ENCODE measurements at places on chromosomes 3 and 15. TPM values are rescaled to one million over a fixed set of nuclear protein-coding genes. Genes with fewer than 3 reads are reported as not detected.

The SAXO2 gene
- 0.58 TPM for polyA plus RNA-seq

The APPL1 gene
- 27.4 TPM for polyA plus RNA-seq

The TLR9 gene
- polyA plus RNA-seq, result not detected

- no peaks in the 10 kb centered on the region for H3K27me3 ChIP-seq
- no peaks in the 10 kb centered on the region for H3K36me3 ChIP-seq
- H3K27ac ChIP-seq, result no peak overlapping the region
Observed at GRCh38 chr3:175149675-175150074, 290.5 kb downstream of the NAALADL2 start.

GRCh38 chr15:42159381-42160015 is 3.1 kb upstream of the PLA2G4F start:
- no peak overlapping the region for H3K27ac ChIP-seq
- no peak for DNase-seq
- H3K4me3 ChIP-seq, result no peak overlapping the region
- peaks cover 2% of the 10 kb centered on the region for H3K4me1 ChIP-seq

DNA sequence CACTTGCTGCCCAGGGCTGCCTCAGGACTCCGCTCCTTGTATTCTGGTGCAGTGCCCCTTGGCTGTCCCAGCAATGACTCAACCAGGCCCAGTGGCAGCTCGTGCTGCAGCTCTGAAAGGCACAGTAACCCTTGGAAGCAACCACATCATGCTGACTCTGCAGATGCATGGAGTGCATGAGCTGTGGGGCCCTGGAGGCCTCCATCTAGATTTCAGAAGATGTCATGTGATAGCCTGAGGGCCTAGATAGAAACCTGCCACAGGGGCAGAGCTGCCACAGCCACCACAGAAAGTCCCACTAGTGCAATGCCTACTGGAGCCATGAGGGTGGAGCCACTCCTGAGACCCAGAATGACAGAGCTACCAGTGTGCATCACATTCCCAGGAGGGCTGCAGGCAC is 117.1 kb upstream of the SMAD3 start:
- no peaks in the 10 kb centered on the region for H3K27me3 ChIP-seq
- no peak overlapping the region for H3K4me3 ChIP-seq
- H3K27ac ChIP-seq, result no peak overlapping the region
- peak; percentile 63 for DNase-seq

DNA sequence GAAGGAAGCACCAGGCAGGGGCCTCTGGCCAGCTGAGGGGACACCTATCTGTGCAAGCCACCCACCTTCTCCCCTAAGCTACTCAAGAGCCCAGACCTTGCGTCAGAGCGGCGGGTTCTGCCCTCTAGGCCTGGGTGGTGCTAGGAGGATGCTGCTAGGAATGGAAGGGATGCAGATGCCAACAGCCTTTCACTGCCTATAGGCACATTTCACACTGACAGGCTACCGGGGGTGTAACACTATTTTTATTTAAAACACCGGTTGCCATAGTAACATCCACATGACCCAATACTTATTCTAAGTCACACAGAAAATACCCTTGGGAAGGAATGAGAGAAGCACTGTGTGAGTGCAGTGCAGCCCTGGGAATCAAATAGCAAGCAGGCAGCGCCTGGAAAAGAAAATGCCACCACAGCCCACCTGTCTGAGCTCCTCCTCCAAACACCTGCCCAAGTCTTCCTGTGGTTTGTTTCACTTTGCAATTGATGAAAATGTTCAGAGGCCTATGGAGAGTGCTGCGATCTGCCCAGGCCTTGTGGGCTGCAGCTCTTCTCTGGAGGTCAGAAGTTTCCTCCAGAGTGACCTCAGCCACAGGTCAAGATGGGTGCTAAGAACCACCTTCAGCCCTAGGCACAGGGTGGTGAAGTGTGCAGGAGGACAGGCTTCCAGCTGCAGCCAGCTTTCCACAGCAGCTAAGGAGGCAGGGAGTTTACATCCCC is 113.5 kb upstream of the TOPAZ1 start:
- H3K27me3 ChIP-seq, result no peaks in the 10 kb centered on the region
- no peaks in the 10 kb centered on the region for H3K36me3 ChIP-seq
- no peaks in the 10 kb centered on the region for H3K4me1 ChIP-seq
- H3K27ac ChIP-seq, result no peak overlapping the region
- DNase-seq, result no peak

DNA sequence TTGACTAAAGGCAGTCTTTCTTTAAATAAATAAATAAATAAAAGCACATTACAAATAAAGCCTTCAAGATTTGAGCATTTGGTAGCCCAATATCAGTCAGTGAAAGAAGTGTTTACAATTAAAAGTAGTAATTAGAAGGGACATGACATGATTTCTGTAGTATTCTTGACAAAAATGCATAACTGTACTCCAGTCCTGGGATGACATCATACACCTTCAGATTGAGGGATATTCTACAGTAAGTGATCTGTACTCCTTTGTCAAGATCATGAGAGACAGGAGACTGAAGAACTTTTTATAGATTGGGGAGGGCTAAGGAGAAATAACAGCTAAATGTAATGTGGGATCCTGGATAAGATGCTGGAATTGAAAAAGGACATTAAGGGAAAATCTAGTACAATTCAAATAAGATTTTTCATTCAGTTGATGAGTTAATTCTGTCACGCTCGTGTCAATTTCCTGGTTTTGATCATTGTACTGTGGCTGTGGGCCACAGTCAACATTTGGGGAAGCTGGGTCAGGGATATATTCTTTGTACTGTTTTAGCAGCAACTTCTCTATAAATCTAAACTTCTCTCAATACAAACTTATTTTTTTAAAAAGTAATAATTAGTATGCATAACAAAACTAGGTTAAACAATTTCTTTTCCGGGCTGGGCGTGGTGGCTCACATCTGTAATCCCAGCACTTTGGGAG is 314.8 kb downstream of the PTPRG start:
- H3K4me3 ChIP-seq, result no peak overlapping the region
- no peaks in the 10 kb centered on the region for H3K36me3 ChIP-seq
- peaks cover 5% of the 10 kb centered on the region for H3K4me1 ChIP-seq
- no peak overlapping the region for H3K27ac ChIP-seq
- DNase-seq, result no peak

- no peak overlapping the region for H3K27ac ChIP-seq
- no peak for DNase-seq
- no peaks in the 10 kb centered on the region for H3K27me3 ChIP-seq
- H3K4me3 ChIP-seq, result no peak overlapping the region
- H3K4me1 ChIP-seq, result no peaks in the 10 kb centered on the region
- H3K36me3 ChIP-seq, result no peaks in the 10 kb centered on the region
Observed at GRCh38 chr15:28935316-28935715, 49.5 kb downstream of the APBA2 start.

DNA sequence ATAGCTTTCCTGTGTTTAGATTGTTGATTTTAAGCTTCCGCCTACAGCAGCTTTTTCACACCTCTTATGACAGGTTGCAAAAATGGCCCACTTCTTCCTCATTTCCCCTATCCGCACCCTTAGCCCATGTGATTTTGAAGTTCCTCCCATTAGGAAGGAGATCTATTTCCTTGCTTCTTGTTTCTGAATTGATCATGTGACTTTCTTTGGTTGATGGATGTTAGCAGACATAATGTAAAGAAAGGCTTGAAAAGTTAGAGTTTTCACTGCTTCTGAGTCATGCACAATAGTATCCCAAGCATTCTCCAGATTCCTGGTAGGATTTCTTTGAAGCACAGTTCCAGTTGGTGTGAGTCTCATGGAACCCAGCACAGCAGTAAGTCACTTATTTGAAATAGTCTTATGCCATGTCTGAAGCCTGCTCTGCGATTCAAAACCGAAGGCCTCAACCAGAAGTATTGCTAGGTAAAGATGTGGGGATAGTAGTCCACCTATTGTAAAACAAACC is 76.6 kb downstream of the EDEM1 start:
- peak; percentile 71 for DNase-seq
- no peaks in the 10 kb centered on the region for H3K27me3 ChIP-seq
- H3K27ac ChIP-seq, result no peak overlapping the region
- no peaks in the 10 kb centered on the region for H3K36me3 ChIP-seq
- H3K4me1 ChIP-seq, result no peaks in the 10 kb centered on the region
- no peak overlapping the region for H3K4me3 ChIP-seq

DNA sequence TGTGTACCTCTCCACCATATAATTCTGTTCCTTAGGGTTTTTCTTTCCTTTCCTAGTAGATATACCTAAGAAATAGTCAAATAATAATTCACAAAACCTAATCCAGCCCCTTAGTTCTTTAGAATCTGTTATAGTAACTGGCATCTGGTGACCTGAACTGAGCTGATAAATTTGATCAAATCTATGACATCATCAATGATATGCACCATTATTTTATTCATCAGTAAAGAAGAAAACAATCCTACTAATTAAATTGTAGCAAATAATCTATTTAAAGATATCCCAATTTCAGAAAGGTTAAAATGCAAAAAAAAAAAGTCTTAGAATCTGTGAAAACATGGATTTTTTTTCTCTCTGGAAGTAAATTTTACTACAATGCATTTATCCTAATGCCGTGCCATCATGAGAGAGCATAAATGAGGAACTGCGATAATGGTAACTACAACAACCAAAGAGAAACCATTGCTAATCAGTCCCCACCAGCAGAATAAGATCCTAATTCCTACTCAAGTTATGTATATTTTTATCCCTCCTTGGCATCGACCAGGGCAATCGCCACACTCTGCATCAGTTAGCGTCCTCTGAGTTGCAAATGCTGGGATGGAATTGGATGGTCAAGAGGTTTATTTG is 6.6 kb upstream of the MNS1 start:
- DNase-seq, result no peak
- no peak overlapping the region for H3K27ac ChIP-seq
- H3K27me3 ChIP-seq, result no peaks in the 10 kb centered on the region
- no peak overlapping the region for H3K4me3 ChIP-seq
- peaks cover 3% of the 10 kb centered on the region for H3K4me1 ChIP-seq
- no peaks in the 10 kb centered on the region for H3K36me3 ChIP-seq

DNA sequence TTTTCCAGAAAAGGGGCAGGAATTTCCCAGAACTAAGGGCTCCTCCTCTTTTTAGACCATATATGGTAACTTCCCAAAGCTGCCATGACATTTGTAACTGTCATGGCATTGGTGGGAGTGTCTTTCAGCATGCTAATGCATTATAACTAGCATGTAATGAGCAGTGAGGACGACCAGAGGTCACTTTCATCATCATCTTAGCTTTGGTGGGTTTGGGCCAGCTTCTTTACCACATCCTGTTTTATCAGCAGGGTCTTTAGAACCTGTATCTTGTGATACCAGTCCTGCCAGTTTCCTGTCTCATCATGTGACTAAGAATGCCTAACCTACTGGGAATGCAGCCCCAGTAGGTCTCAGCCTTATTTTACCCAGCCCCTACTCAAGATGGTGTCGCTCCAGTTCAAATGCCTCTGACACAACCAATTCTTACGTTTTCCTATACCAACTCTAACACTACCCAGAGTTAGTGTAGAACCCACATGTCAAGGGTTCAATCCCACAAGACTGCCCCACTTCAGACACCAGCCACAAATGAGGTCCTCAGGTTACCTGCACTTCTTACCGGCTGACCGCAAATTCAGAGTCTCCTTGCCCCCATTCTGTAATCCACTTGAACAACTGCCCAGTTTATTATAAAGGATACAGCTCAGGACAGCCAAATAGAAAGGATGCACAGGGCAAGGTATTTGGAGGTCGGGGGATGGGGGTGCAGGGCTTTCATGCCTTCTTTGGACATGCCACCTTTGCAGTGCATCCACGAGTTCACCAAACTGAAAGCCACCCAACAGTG is 17.7 kb downstream of the FOXB1 start:
- H3K27ac ChIP-seq, result no peak overlapping the region
- H3K4me1 ChIP-seq, result no peaks in the 10 kb centered on the region
- no peaks in the 10 kb centered on the region for H3K36me3 ChIP-seq

GRCh38 chr15:75112278-75112847 is 89.0 kb downstream of the PPCDC start:
- H3K27me3 ChIP-seq, result no peaks in the 10 kb centered on the region
- peaks cover 9% of the 10 kb centered on the region for H3K4me1 ChIP-seq
- no peak overlapping the region for H3K27ac ChIP-seq
- no peaks in the 10 kb centered on the region for H3K36me3 ChIP-seq

- no peaks in the 10 kb centered on the region for H3K36me3 ChIP-seq
- no peak for DNase-seq
- no peak overlapping the region for H3K4me3 ChIP-seq
- no peak overlapping the region for H3K27ac ChIP-seq
Observed at GRCh38 chr3:126570103-126570541, 11.4 kb upstream of the C3orf22 start.

DNA sequence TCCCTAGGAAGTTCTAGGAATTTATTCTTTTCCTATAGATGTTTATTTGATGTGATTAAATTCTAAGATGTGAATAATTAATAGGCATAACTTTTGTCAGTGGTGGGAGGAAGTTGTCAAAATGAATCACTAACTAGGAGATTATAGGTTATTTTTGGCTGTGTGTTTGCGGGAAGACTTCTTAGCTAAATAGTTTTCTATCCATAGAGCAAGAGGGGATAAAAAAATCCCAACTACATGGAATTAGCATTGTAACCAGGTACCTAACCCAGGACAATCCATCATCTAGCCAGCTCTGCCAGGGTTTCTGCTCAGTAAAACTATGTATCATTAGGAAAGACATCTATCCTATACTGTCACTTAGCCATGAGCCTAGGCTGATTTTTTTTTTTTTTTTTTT is 23.9 kb downstream of the SLC30A4 start:
- H3K4me3 ChIP-seq, result no peak overlapping the region
- H3K27ac ChIP-seq, result no peak overlapping the region
- H3K4me1 ChIP-seq, result no peaks in the 10 kb centered on the region
- H3K27me3 ChIP-seq, result no peaks in the 10 kb centered on the region
- DNase-seq, result peak; percentile 58
- H3K36me3 ChIP-seq, result no peaks in the 10 kb centered on the region

GRCh38 chr15:85507114-85507513 is 126.7 kb downstream of the AKAP13 start:
- H3K36me3 ChIP-seq, result no peaks in the 10 kb centered on the region
- H3K4me1 ChIP-seq, result peaks cover 2% of the 10 kb centered on the region
- no peaks in the 10 kb centered on the region for H3K27me3 ChIP-seq
- no peak overlapping the region for H3K27ac ChIP-seq
- DNase-seq, result no peak
- no peak overlapping the region for H3K4me3 ChIP-seq

DNA sequence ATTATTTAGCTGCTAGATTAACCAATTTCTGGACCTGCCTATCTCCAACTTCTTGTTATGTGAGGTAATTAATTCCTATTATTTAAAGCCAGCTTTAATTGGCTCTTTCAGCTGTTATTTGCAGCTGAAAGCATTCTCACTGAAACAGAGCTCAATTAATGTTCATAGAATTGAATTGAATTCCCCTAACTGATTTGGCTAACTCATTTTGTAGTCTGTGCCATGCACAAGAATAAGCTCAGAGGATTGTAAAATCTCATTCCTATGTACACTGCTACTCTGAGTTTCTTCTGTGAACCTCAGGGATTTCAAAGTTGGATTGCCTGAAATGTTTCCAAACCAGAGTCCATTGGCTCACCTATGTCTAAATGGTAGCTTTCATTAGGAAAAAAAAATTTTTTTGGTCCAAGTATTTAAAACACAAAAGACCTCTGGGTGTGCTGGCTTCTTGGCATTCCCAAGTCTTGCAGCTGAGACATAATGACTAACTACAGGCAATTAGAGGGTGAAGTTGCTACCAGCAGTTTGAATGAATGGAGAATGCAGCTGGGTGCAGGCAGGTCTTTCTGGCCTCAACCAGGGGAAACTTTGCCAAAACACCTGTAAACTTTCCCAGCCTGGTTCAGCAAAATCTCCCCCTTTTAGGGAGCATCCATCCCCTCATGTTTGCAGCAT is 134.3 kb downstream of the EDEM1 start:
- H3K4me3 ChIP-seq, result no peak overlapping the region
- H3K36me3 ChIP-seq, result no peaks in the 10 kb centered on the region
- DNase-seq, result peak; percentile 55
- no peak overlapping the region for H3K27ac ChIP-seq
- no peaks in the 10 kb centered on the region for H3K27me3 ChIP-seq
- H3K4me1 ChIP-seq, result no peaks in the 10 kb centered on the region

Measured in fibroblast of lung (primary cell).